ENCODE measurements at places on chromosomes 2 and 18.

DNA sequence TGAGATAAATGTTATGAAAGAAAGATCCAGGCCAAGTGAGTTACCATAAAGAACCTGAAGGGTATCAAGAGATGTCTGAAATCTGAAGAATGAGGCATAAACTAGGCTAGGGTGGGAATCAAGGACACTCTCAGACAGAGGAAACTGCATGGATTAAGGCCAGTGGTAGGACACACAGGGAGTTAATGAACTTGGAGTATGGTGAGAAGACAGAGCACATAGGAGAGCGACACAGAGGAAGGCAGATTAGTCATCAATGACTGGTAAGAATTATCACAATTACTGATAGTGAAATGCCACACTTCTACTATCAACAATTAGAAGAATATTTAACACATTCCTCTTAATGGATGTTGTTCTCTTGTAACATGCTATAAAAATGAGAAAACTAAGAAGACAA, 76.9 kb downstream of the TTC21B start:
- no peak for DNase-seq

DNA sequence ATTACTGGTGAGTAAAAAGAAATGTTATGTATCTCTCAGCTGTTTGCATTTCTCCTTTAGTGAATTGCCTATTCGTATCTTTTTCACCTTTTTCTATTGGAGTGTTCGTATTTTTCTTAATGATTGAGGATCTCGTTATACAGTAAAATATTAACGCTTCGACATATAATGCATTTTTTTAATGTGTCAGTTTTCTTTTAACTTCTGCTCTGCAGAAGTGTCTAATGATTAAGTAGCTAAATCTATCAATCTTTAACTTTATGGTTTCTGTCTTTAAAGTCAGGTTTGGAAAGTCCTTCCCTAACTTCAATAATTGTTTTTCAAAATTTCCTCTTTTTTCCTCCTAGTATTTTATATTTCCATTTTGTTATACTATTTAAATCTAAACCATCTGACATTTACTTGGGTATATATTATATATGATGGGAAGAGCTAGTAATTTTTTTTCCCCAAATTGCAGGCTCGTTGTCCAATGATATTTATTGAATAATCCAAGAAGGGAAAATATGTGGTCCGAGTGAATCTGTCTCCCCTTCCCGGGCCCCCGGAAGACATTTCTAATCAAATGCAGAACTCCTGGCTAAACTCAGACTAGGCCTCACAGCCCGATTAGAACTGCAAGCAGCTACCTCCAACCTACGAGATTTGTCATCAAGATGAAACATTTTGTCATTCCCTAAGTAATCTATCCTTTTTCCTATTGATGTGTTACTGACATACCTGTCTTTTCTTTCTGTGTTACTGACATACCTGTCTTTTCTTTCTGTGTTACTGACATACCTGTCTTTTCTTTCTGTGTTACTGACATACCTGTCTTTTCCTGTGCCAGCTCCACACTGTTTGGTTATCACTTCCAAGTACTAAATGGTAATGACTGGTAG, 17.2 kb downstream of the PCBP1 start:
- no peak for DNase-seq

DNA sequence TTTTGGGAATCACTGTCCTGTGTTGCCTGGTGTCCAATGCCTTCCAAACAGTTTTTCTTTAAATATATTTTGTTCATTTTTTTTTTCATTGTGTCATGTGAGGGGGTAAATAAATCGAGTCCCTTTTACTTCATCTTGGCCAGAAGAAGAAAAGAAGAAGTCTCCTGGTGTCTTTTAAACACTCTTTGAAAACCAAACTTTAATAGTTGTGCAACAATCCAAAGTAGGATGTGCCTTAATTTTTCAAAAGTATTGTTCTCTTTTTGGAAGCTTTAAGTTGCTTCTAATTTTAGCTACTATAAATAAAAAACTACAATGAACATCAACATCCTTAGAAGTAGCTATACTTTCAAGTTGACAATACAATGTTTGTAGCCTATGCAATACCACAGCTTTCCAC, 154.9 kb downstream of the ATAD2B start:
- no peak for DNase-seq

- DNase-seq: no peak
These were observed 69.9 kb upstream of the L3MBTL4 start for GRCh38 chr18:6484659-6485058.

DNA sequence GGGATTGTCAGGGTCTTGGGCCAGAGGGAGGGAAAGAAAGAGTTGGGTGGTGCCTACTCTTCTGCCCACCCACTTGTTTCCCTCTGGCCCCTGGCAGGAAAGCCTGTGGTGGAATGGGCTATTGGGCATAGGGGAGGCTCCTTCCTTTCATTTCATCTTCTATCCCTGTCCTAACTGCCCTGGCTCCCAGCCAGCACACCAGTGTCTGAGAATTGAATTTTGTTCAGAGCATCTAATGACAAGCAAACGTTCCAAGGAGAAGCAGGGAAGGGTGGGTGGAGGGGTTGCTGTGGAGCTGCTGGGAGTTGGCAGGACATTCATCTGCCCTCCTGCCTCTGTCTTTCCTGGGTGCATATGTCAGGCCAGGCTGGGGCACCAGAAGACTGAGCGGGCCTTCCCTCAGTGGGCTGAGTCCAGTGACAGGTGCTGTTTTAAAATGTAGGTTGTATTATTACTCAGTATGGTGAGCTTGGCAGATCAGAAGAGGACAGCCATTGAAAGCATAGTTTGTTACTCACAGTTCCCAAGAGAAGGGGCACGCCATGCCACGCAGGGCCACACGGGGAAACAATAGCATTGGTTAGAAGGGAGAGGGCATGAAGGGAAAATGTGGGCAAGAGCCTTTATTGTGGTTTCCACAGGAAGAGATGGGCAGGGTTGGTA, 171.9 kb downstream of the ACOXL start:
- no peak for DNase-seq

- DNase-seq: no peak
These were observed 100.8 kb upstream of the TANK start for GRCh38 chr2:161059388-161059787.

- no peak for DNase-seq
These were observed 80.7 kb upstream of the CABLES1 start for GRCh38 chr18:23054553-23054952.
